Activated T-helper 1 cell treated with anti-CD3 and anti-CD28 coated beads, Interleukin-12 subunit alpha, Interleukin-12 subunit beta, Interleukin-2, Interleukin-4 antibody, amounts not matched to agents 30 ng/mL and 10 ng/mL and 1 ng/mL, durations not matched to agents 14 hours and 24 hours and 36 hours (primary cell): ENCODE measurements at places on chromosomes 12 and 14. TPM values are rescaled to one million over a fixed set of nuclear protein-coding genes. Genes with fewer than 3 reads are reported as not detected.

Gene LTBP2
- total RNA-seq = 0.05 and 0.24 TPM in 2 replicates

- no peaks in the 10 kb centered on the region for H3K4me1 ChIP-seq
- H3K27ac ChIP-seq = no peak overlapping the region
Observed at GRCh38 chr14:27067961-27068360, 470.1 kb upstream of the NOVA1 start.

- H3K27me3 ChIP-seq = no peaks in the 10 kb centered on the region
- H3K27ac ChIP-seq = no peak overlapping the region
- H3K4me1 ChIP-seq = no peaks in the 10 kb centered on the region
- H3K4me3 ChIP-seq = no peak overlapping the region
- no peak for DNase-seq
Observed at GRCh38 chr12:94805749-94806529, 155.6 kb upstream of the TMCC3 start.

Gene HOXC4
- not detected in 2 replicates for total RNA-seq

- no peaks in the 10 kb centered on the region for H3K36me3 ChIP-seq
- no peak for DNase-seq
Observed at GRCh38 chr14:58954052-58954451, 234.4 kb upstream of the DAAM1 start.

GRCh38 chr12:1131811-1132224 lies 140.8 kb downstream of the ERC1 start:
- H3K36me3 ChIP-seq = peaks cover 2% of the 10 kb centered on the region
- no peak overlapping the region for H3K4me3 ChIP-seq
- H3K27ac ChIP-seq = no peak overlapping the region
- no peak for DNase-seq

DNA sequence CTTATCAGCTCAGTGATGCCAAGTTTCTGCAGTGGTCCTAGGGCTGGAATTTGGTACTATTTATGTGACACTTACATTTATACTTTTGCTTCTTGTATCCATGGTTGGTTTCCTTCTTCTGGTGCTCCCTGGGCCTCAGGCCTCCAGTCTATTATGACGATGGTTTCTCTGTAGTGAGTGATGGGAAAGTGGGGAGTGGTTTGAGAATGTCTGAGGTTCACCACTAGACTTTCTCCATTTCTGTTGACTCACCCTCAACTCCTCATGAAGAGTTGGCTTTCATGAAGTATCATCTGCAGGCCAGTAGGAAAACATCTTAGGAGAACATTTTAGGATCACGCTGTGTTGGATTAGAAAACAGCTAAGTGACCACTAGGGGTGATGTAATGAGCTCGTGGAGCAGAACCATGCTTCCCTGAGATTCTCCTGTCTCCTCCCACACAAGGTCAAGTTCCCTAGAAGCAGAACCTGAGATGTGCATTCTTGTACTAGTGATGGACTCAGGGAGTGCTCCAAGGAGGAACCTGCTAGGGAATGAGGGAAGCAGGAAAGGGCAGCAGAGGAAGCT lies 32.1 kb downstream of the RPH3A start:
- H3K4me1 ChIP-seq = no peaks in the 10 kb centered on the region
- DNase-seq = no peak
- no peak overlapping the region for H3K4me3 ChIP-seq

Gene LPAR5
- 2.8 and 3.1 TPM in 2 replicates for total RNA-seq

Gene ACOT6
- total RNA-seq = not detected in 2 replicates

DNA sequence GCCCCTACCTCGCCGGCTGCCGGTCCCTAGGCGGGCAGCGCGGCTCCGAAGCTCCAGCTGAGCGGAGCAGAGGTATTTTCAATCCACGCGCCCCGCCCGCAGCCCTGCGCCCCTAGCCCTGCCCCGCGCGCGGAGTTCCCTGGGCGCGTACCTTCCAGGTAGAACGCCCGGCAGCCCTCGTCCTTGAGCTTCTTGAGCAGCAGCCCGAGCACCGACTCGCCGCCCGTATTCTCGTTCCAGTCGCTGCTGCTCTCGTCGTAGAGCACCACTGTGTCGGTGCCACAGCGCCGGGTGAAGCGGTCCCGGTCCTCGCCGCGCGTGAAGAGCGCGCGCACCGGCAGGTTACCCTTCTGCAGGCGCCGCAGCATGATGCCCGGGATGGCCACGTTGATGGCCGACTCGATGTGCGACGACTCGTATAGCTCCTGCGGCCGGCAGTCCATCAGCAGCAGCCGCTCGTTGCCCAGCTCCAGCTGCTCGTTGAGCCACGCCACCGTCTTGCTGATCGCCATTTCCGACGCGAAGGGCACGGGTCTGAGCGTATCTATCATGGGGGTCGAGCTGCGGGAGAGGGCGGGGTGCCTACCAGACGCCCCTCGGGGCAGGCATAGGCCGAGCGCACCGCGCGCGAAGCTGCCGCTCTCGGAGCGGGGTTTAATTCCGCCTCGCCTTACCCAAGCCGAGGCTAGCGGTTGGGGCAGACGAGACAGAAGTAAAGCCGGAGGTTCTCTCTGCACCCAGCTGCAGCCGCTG lies 636 bp downstream of the DUSP6 start:
- peak overlapping the region; percentile 98 for H3K4me3 ChIP-seq
- H3K27me3 ChIP-seq = no peaks in the 10 kb centered on the region
- H3K27ac ChIP-seq = peak overlapping the region; percentile 97
- H3K36me3 ChIP-seq = peaks cover 42% of the 10 kb centered on the region
- peak; percentile 37 for DNase-seq
- H3K4me1 ChIP-seq = peaks cover 56% of the 10 kb centered on the region

DNA sequence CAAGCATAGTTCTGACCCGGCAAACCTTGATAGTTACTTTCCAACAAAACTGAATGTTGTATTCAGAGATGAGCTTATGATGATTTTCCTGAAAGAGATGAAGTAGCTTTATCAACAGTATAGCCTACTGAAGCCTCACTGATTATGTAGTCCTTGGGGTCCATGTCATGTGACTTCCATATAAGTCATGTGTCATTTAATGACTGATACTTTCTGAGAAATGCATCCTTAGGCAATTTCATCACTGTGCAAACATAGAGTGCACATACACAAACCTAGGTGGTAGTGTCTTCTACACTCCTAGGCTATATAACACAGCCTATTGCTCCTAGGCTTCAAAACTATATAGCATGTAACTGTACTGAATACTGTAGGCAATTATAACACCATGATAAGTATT lies 28.5 kb upstream of the TUBA1C start:
- peaks cover 9% of the 10 kb centered on the region for H3K4me1 ChIP-seq
- H3K36me3 ChIP-seq = no peaks in the 10 kb centered on the region
- peaks cover 9% of the 10 kb centered on the region for H3K27me3 ChIP-seq
- H3K27ac ChIP-seq = no peak overlapping the region

Gene CLEC4E
- total RNA-seq = not detected in 2 replicates

Gene AQP6
- not detected in 2 replicates for total RNA-seq

DNA sequence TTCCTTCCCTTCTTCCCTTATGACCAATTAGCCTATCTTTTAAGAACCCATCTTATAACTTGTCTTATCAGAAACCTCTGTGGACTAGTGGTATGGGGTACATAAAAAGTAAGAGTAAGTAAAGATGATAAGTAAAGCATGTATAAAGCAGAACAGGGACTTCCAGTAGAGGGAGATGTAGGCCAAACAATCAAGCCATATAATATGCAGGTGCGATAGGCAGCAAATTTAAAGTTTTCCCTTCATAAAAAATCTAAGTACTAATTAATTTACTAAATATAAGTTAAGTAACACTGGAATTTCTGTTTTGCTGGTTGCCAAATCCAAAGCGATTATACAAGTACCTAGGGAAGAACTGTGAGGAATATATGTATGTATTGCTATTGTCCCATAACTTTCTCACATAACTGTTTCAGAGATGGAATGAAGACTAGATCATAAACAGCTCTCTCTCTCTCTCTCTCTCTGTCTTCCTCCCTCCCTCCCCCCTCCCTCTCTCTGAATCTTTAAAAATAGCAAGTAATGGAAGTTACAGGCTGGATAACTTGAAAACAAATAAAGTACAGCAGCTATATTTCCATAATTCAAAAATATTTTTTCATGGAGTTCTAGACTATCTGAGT lies 25.7 kb downstream of the METTL25 start:
- no peak overlapping the region for H3K27ac ChIP-seq
- DNase-seq = no peak
- no peaks in the 10 kb centered on the region for H3K36me3 ChIP-seq
- no peaks in the 10 kb centered on the region for H3K4me1 ChIP-seq
- H3K27me3 ChIP-seq = no peaks in the 10 kb centered on the region

DNA sequence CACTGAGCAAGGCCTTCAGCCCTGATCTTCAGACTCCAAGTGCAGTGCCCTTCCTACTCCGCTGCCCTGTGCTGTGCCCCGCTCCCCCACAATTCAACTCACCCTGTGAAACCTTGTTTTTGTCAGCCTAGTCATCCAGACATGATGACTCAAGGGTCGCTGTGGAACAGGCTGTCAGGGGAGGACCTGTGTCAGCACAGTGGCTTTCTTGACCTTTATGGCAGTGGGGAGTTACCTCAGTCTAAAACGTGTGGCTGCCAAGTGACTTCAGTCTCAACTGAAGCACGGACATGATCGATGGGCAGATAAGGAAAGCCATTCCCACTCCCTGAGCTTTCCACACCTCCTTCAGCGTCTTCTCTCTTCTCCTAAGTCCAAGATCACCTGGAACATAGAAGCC lies 16.3 kb upstream of the FLVCR2 start:
- peak overlapping the region; percentile 93 for H3K27ac ChIP-seq
- H3K36me3 ChIP-seq = peaks cover 2% of the 10 kb centered on the region
- H3K4me3 ChIP-seq = peak overlapping the region; percentile 56
- H3K4me1 ChIP-seq = peaks cover 72% of the 10 kb centered on the region
- DNase-seq = no peak
- H3K27me3 ChIP-seq = no peaks in the 10 kb centered on the region

DNA sequence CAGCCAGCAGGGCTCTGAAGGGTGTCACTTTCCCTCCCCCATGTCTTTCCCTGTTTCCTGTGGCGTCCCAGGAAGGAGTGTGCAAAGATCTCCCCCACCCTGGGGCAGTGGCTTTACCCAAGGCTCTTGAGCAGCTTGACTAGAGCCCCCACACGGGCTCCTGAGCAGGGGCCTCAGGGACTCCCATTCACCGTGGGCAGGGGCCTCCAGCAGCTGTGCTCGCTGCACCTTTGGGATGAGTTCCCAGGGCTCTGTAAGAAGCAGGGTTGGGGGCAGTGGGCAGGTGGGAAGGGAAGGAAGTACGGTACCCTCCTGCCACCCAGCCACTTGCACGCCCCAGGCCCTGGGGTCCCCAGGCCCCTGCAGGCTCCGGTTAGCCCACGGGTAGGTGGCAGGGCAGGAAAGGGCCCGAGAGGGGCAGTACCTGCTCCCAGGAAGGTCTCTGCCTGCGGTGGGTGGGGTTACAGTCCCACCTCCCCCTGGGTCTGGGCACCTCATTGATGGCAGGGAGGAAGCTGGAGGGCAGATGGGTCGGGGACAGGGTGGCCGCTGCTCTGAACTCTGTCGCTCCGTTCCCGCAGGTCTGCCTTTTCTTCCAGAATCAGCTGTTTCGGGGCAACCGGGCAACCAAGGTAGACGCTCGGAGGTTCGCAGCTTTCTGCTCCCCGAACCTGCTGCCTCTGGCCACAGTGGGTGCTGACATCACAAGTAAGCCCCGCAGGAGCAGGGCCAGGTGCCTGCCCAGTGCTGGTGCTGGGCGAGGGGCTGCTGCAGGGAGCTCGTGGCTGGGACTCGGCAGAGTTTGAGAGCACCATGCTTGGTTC lies 13.0 kb downstream of the ASPG start:
- H3K4me3 ChIP-seq = no peak overlapping the region
- DNase-seq = no peak
- no peaks in the 10 kb centered on the region for H3K36me3 ChIP-seq
- no peaks in the 10 kb centered on the region for H3K27me3 ChIP-seq

- peaks cover 3% of the 10 kb centered on the region for H3K36me3 ChIP-seq
- no peak for DNase-seq
- peaks cover 2% of the 10 kb centered on the region for H3K27me3 ChIP-seq
- H3K4me3 ChIP-seq = no peak overlapping the region
Observed at GRCh38 chr12:52045794-52046199, 5.4 kb upstream of the NR4A1 start.

GRCh38 chr12:91219919-91220318 lies 37.3 kb upstream of the DCN start:
- no peaks in the 10 kb centered on the region for H3K27me3 ChIP-seq
- H3K27ac ChIP-seq = no peak overlapping the region
- H3K4me1 ChIP-seq = no peaks in the 10 kb centered on the region
- no peak for DNase-seq
- H3K36me3 ChIP-seq = no peaks in the 10 kb centered on the region
- no peak overlapping the region for H3K4me3 ChIP-seq

Gene CFAP54
- 0.17 and 0.34 TPM in 2 replicates for total RNA-seq

Gene AMHR2
- total RNA-seq = not detected in 2 replicates

GRCh38 chr14:95024380-95024779 lies 132.9 kb downstream of the DICER1 start:
- no peak overlapping the region for H3K27ac ChIP-seq
- no peaks in the 10 kb centered on the region for H3K36me3 ChIP-seq
- H3K4me3 ChIP-seq = no peak overlapping the region
- peaks cover 7% of the 10 kb centered on the region for H3K27me3 ChIP-seq

Gene IL23A
- total RNA-seq = 40.0 and 43.3 TPM in 2 replicates

DNA sequence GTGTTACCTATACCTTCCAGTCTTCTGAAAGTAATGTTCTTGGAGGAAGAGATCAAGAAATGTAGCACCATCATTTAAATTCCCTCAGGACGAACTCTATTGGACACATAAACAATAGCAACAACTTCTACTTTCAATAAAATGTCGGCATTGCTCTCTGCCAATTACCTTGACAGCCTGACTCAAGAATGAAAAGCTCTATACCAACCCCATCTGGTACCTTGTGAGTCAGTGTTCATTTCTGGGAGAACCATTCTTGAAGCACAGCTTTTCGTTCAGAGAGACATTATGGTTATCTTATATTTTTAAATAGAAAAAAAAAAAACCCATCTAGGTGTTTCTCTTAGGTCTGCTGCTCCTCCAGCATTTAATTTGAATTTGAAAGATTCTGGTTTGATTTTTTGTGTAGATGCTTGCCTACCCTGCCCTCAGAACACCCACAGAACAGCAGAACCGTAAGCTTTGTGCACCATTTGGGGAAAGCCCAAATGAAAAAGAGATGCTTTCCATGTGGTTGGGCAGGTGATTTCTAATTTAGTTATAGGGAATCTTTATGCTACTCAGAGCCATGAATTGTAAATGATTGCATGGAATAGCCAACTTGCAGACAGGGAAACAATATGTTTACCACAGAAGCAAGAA lies 156.0 kb downstream of the SAMD4A start:
- no peak for DNase-seq
- H3K27me3 ChIP-seq = peaks cover 47% of the 10 kb centered on the region
- H3K36me3 ChIP-seq = no peaks in the 10 kb centered on the region
- no peaks in the 10 kb centered on the region for H3K4me1 ChIP-seq
- no peak overlapping the region for H3K27ac ChIP-seq
- no peak overlapping the region for H3K4me3 ChIP-seq

DNA sequence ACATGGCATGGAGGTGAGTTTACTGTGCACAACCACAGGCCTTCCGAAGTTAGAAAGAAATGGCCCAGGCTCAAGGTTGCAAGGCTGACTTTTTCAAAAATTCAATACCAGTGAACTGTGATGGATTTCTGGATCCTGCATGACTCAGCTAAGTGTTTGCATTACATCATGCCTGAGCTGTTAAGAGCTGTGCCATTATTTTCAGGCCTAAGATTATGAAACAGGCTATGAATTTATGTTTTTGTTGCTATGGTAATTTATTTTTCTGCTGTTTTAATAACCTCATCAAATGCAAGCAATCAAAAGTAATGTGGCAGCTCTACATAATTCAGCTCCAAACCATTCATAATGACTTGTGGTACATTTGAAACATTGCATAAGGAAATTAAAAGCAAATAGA lies 457.7 kb upstream of the TMEM132C start:
- H3K27me3 ChIP-seq = no peaks in the 10 kb centered on the region
- DNase-seq = no peak
- no peak overlapping the region for H3K27ac ChIP-seq
- H3K36me3 ChIP-seq = no peaks in the 10 kb centered on the region

GRCh38 chr12:87171356-87171755 lies 857.8 kb downstream of the C12orf50 start:
- no peaks in the 10 kb centered on the region for H3K27me3 ChIP-seq
- H3K4me3 ChIP-seq = no peak overlapping the region
- DNase-seq = no peak
- no peaks in the 10 kb centered on the region for H3K36me3 ChIP-seq
- H3K4me1 ChIP-seq = no peaks in the 10 kb centered on the region
- no peak overlapping the region for H3K27ac ChIP-seq

Gene B3GNT4
- total RNA-seq = 0.29 TPM in 2 replicates
